ENCODE measurements at places on chromosomes 3 and 15. TPM values are rescaled to one million over a fixed set of nuclear protein-coding genes. Genes with fewer than 3 reads are reported as not detected.

- no peak for DNase-seq
- H3K4me3 ChIP-seq = no peak overlapping the region
- no peak overlapping the region for H3K27ac ChIP-seq
- peaks cover 6% of the 10 kb centered on the region for H3K4me1 ChIP-seq
- peaks cover 18% of the 10 kb centered on the region for H3K36me3 ChIP-seq
- H3K27me3 ChIP-seq = no peaks in the 10 kb centered on the region
Observed at GRCh38 chr3:13379201-13379830, 40.8 kb downstream of the NUP210 start.

DNA sequence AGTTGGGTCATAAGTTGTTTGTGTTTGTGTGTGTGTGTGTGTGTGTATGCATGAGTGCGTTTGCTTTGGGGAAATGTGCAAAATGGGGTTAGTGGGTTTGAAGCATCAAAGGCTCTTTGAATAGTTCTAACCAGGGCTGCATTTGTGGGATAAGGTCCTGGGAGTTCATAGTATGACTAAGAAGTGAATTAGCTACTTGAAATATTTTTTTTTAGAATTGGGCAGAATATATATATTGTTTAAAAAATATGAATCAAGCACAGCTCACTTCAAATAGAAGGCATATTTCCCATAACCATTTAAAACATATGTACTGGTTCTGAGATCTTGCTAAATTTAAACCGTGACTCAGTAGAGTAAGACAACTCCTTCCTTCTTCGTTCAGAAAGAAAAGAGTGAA is 43.1 kb downstream of the IGF2BP2 start:
- H3K27me3 ChIP-seq = peaks cover 2% of the 10 kb centered on the region
- no peak overlapping the region for H3K27ac ChIP-seq
- no peaks in the 10 kb centered on the region for H3K4me1 ChIP-seq
- no peaks in the 10 kb centered on the region for H3K36me3 ChIP-seq
- DNase-seq = no peak
- no peak overlapping the region for H3K4me3 ChIP-seq

- H3K27me3 ChIP-seq = peaks cover 25% of the 10 kb centered on the region
- H3K4me3 ChIP-seq = peak overlapping the region; percentile 94
- H3K27ac ChIP-seq = peak overlapping the region; percentile 94
Observed at GRCh38 chr3:119292666-119293065, 1.5 kb upstream of the ARHGAP31 start.

GRCh38 chr15:63501256-63502089 is 2.9 kb upstream of the USP3 start:
- no peaks in the 10 kb centered on the region for H3K36me3 ChIP-seq
- H3K4me1 ChIP-seq = peaks cover 62% of the 10 kb centered on the region
- DNase-seq = no peak

- H3K27ac ChIP-seq = no peak overlapping the region
- H3K4me3 ChIP-seq = no peak overlapping the region
- DNase-seq = no peak
- peaks cover 2% of the 10 kb centered on the region for H3K4me1 ChIP-seq
- peaks cover 2% of the 10 kb centered on the region for H3K27me3 ChIP-seq
Observed at GRCh38 chr3:113409676-113410075, 31.6 kb downstream of the CFAP44 start.

GRCh38 chr15:66838671-66839239 is 136.7 kb downstream of the SMAD6 start:
- H3K4me3 ChIP-seq = no peak overlapping the region
- peaks cover 4% of the 10 kb centered on the region for H3K36me3 ChIP-seq

GRCh38 chr15:63724760-63725159 is 109.0 kb downstream of the HERC1 start:
- H3K4me3 ChIP-seq = no peak overlapping the region
- no peak overlapping the region for H3K27ac ChIP-seq
- H3K4me1 ChIP-seq = no peaks in the 10 kb centered on the region
- peaks cover 22% of the 10 kb centered on the region for H3K36me3 ChIP-seq
- DNase-seq = no peak

- no peak overlapping the region for H3K4me3 ChIP-seq
- no peaks in the 10 kb centered on the region for H3K36me3 ChIP-seq
- H3K27me3 ChIP-seq = no peaks in the 10 kb centered on the region
- no peak for DNase-seq
- no peak overlapping the region for H3K27ac ChIP-seq
Observed at GRCh38 chr3:171350364-171350763, 109.8 kb downstream of the TNIK start.

GRCh38 chr3:150180334-150180733 is 209.6 kb upstream of the PFN2 start:
- H3K4me3 ChIP-seq = no peak overlapping the region
- no peak for DNase-seq
- H3K4me1 ChIP-seq = no peaks in the 10 kb centered on the region
- no peak overlapping the region for H3K27ac ChIP-seq
- H3K36me3 ChIP-seq = no peaks in the 10 kb centered on the region
- H3K27me3 ChIP-seq = no peaks in the 10 kb centered on the region

- DNase-seq = no peak
- peaks cover 11% of the 10 kb centered on the region for H3K27me3 ChIP-seq
- no peaks in the 10 kb centered on the region for H3K36me3 ChIP-seq
Observed at GRCh38 chr15:96042734-96043224, 287.7 kb upstream of the NR2F2 start.

DNA sequence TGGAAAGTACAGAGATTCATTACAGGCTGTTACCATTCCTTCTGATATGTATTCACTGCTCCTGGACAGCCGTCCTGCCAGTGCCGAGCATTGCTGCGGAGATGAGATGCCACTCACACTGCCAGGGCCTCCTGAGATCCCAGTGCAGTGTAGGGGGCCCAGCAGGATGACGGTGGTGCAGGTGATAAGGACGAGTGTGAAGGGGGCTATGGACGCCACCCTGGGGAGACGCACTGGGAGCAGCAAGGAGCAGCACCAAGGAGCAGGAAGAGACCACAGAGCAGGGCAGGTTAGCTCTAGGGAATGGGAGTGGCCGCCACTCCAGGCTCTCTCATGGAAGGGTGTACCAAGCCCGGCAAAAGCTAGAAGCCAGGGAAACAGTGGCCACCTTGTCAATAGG is 4.0 kb upstream of the KLF15 start:
- H3K4me1 ChIP-seq = peaks cover 14% of the 10 kb centered on the region
- no peak overlapping the region for H3K4me3 ChIP-seq
- DNase-seq = no peak
- H3K27me3 ChIP-seq = peaks cover 11% of the 10 kb centered on the region
- no peak overlapping the region for H3K27ac ChIP-seq

- no peak for DNase-seq
- peaks cover 12% of the 10 kb centered on the region for H3K27me3 ChIP-seq
- H3K4me3 ChIP-seq = no peak overlapping the region
Observed at GRCh38 chr15:70172124-70172523, 74.4 kb upstream of the TLE3 start.

DNA sequence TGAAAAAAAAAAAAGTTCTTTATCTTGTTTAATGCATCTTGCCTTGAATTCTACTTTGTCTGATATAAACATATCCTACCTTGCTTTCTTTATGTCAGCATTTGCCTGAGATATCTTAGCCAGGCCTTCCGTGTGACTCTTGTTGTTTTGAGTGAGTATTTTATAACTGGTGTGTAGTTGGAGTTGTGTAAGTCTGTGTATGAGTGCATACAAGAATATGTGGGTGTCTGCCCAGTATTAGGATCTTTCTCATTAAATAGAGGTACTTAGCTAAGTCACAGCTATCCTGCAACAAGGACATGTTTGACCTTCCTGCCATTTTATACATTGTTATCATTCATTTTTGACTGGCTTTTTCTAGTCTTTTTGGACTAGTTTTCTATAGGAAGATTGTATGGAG is 22.5 kb upstream of the TSPAN3 start:
- DNase-seq = no peak
- H3K36me3 ChIP-seq = no peaks in the 10 kb centered on the region
- no peak overlapping the region for H3K4me3 ChIP-seq
- no peaks in the 10 kb centered on the region for H3K27me3 ChIP-seq
- no peak overlapping the region for H3K27ac ChIP-seq

- H3K4me1 ChIP-seq = no peaks in the 10 kb centered on the region
- peaks cover 4% of the 10 kb centered on the region for H3K27me3 ChIP-seq
- no peak overlapping the region for H3K27ac ChIP-seq
- no peak overlapping the region for H3K4me3 ChIP-seq
Observed at GRCh38 chr3:178022599-178022998, 513.6 kb upstream of the KCNMB2 start.

DNA sequence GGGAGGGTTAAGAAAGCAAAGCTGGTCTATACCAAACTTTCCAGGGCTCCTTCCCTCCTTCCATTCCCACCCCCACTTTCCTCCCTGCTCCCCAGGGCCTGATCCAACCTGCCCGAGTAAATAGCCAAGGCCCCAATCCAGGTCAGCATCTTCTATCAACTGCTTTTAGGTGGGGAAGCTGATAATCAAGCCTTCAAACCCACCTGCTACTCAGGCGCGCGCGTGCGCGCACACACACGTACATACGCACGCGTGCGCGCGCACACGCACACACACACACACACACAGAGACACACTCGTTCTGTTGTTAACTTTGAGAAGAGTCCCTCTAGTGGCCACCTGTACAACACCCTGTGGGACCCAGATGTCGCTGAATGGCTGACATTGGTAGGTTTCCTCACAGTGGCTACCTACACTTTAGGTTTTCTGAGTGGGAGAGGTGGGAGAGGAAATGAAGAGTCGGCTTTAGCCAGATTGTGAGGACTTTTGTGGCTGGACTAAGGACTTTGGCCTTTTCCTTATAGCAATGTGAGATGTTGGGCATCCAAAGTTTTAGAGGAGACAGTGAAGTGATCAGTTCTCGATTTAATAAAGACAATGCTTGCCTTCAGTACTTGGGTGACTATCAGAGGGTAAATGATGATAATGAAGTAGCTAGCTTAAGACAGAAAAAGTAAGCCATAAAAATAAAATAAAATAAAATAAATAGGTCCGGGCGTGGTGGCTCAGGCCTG is 179.9 kb upstream of the C2CD4B start:
- H3K4me1 ChIP-seq = peaks cover 6% of the 10 kb centered on the region
- peak overlapping the region; percentile 79 for H3K4me3 ChIP-seq
- peak overlapping the region; percentile 71 for H3K27ac ChIP-seq
- DNase-seq = peak; percentile 18
- peaks cover 4% of the 10 kb centered on the region for H3K27me3 ChIP-seq
- no peaks in the 10 kb centered on the region for H3K36me3 ChIP-seq

GRCh38 chr3:50423543-50423942 is 64.2 kb upstream of the TMEM115 start:
- no peak overlapping the region for H3K4me3 ChIP-seq
- peaks cover 4% of the 10 kb centered on the region for H3K27me3 ChIP-seq
- peaks cover 37% of the 10 kb centered on the region for H3K4me1 ChIP-seq
- no peak overlapping the region for H3K27ac ChIP-seq
- DNase-seq = no peak
- H3K36me3 ChIP-seq = no peaks in the 10 kb centered on the region

GRCh38 chr3:29312960-29313452 is 32.1 kb downstream of the RBMS3 start:
- no peak for DNase-seq
- no peaks in the 10 kb centered on the region for H3K4me1 ChIP-seq
- no peak overlapping the region for H3K4me3 ChIP-seq
- H3K27me3 ChIP-seq = peaks cover 1% of the 10 kb centered on the region
- H3K36me3 ChIP-seq = no peaks in the 10 kb centered on the region

DNA sequence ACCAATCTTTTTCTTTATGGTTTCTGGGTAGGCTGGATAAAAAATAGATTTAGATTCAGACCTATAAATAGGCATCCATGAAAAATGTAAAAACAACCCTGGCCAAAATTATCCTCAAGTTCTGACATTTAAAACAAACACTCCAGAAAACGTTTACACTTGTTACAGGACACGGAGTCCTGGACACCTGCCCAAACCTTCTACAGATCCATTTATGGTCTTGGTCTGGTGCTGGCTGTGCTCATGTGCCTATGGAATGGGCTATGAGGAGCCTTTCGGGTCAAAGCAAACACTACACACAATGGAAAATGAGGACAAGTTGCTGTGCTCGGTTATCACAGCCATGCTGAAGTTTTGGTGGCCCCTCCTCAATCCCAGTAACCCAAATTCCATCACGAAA is 108.1 kb downstream of the PDZRN3 start:
- no peaks in the 10 kb centered on the region for H3K4me1 ChIP-seq
- DNase-seq = no peak
- no peak overlapping the region for H3K4me3 ChIP-seq
- H3K27ac ChIP-seq = no peak overlapping the region
- no peaks in the 10 kb centered on the region for H3K36me3 ChIP-seq

DNA sequence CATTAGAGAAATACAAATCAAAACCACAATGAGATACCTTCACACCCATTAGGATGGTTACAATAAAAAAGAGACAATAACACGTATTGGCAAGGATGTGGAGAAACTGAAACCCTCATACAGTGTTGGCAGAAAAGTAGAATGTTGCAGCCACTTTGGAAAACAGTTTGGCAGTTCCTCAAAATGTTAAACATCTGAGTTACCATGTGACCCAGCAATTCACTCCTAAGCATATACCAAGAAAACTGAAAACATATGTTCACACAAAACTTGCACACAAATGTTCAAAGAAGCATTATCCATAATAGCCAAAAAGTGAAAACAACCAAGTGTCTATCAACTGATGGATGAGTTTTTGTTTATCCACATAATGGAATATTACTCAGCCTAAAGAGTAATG is 166.9 kb upstream of the FAM3D start:
- H3K27me3 ChIP-seq = no peaks in the 10 kb centered on the region
- DNase-seq = no peak
- no peaks in the 10 kb centered on the region for H3K36me3 ChIP-seq
- no peak overlapping the region for H3K27ac ChIP-seq
- no peaks in the 10 kb centered on the region for H3K4me1 ChIP-seq
- H3K4me3 ChIP-seq = no peak overlapping the region

DNA sequence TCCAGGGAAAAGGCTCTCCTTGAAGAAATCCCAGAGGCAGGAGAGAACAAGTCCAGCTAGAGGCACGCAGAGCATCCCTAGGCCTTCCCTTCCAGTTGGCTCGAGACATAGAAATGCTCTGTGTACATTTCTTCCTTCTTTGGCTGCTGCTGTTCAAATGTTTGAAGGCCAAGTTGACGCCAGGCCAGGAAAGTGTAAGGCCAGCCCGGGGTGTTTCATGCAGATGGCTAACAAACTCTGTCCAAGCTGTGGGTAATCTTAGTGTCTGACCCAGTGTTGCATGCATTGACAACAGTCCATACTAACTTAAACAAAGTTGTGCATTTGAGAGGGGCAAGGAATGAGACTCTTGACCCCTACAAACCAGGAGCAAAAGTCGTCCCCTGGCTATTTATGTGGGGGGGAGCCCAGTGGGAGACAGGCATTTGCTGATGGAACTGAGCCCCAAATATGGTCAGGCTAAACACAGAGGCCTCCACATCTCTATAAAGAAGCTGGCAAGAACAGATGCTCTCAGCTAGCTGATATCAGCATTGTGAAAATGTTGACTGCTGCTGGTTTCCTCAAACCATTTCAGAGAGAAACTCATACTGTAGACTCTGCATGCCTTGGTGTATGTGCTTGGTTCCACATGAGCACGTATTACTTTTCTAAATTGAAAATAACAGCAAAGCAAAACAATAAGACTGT is 139.5 kb downstream of the ADAMTS9 start:
- peaks cover 1% of the 10 kb centered on the region for H3K27me3 ChIP-seq
- no peaks in the 10 kb centered on the region for H3K36me3 ChIP-seq
- no peak for DNase-seq
- no peaks in the 10 kb centered on the region for H3K4me1 ChIP-seq
- H3K27ac ChIP-seq = no peak overlapping the region

SGO1 gene
- 0.67 TPM for polyA plus RNA-seq

OXTR gene
- polyA plus RNA-seq = not detected

ALDH1L1 gene
- not detected for polyA plus RNA-seq

LIPC gene
- polyA plus RNA-seq = 2.4 TPM

PODXL2 gene
- 4.9 TPM for polyA plus RNA-seq

IDH2 gene
- 330 TPM for polyA plus RNA-seq

KLHL24 gene
- polyA plus RNA-seq = 33.4 TPM

ZBED2 gene
- not detected for polyA plus RNA-seq

KNG1 gene
- not detected for polyA plus RNA-seq

SCG5 gene
- polyA plus RNA-seq = not detected

MAP1A gene
- not detected for polyA plus RNA-seq

ONECUT1 gene
- not detected for polyA plus RNA-seq

ISLR2 gene
- polyA plus RNA-seq = not detected

STXBP5L gene
- polyA plus RNA-seq = not detected

LIPH gene
- 0.38 TPM for polyA plus RNA-seq

Measured in immature natural killer cell (primary cell).